ENCODE measurements at places on chromosomes 2 and 18.

DNA sequence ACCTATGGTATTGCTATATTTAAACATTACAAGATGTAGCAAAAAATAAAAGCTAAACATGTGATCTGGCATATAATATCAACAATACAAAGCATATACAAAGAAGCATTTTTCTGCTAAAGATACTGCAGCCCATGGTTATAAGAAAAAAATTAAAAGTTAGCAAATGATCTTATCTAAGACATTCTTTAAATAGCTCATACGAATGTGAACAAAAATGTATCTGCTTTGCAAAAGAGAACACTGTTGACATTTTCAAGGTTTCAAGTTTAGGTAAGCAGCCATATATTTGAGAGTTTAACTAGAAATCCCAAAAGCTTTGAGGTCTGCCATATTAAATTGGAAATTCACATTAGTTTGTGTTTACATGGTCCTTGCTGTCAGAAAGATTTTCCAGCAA is 301.0 kb upstream of the SLC39A10 start:
- H3K36me3 ChIP-seq, result no peaks in the 10 kb centered on the region
- no peak for DNase-seq
- H3K4me3 ChIP-seq, result no peak overlapping the region
- H3K27me3 ChIP-seq, result no peaks in the 10 kb centered on the region

GRCh38 chr18:59189008-59189407 is 30.9 kb upstream of the GRP start:
- no peaks in the 10 kb centered on the region for H3K4me1 ChIP-seq
- H3K36me3 ChIP-seq, result no peaks in the 10 kb centered on the region
- no peak overlapping the region for H3K4me3 ChIP-seq
- DNase-seq, result no peak
- H3K27me3 ChIP-seq, result no peaks in the 10 kb centered on the region

GRCh38 chr18:27645929-27646328 is 460.8 kb upstream of the CHST9 start:
- H3K27ac ChIP-seq, result no peak overlapping the region
- no peak for DNase-seq
- H3K27me3 ChIP-seq, result no peaks in the 10 kb centered on the region
- no peaks in the 10 kb centered on the region for H3K36me3 ChIP-seq
- no peak overlapping the region for H3K4me3 ChIP-seq

DNA sequence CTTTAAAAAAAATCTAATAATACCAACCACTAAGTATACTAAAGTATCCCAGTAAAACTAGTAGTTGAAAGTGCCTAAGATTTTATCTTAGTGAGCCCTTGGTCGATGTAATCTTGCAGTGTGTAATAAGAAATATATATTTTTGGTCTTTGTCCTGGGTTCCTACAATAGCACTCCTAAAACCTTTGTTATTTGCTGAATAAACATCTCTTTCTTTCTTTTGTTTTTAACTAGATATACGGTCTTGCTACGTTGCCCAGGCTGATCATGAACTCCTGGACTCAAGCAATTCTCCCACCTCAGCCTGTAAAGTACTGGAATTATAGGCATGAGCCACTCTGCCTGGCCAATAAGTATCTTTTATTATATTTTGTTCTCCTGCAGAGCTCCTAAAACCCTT is 2.4 kb upstream of the TP53I3 start:
- H3K27ac ChIP-seq, result no peak overlapping the region
- no peak overlapping the region for H3K4me3 ChIP-seq
- H3K4me1 ChIP-seq, result peaks cover 3% of the 10 kb centered on the region
- no peaks in the 10 kb centered on the region for H3K36me3 ChIP-seq
- H3K27me3 ChIP-seq, result no peaks in the 10 kb centered on the region

- H3K36me3 ChIP-seq, result no peaks in the 10 kb centered on the region
- no peak for DNase-seq
- H3K4me3 ChIP-seq, result no peak overlapping the region
- H3K27me3 ChIP-seq, result no peaks in the 10 kb centered on the region
- no peaks in the 10 kb centered on the region for H3K4me1 ChIP-seq
Observed at GRCh38 chr2:192828947-192829346, 634.2 kb upstream of the TMEFF2 start.

- no peaks in the 10 kb centered on the region for H3K27me3 ChIP-seq
- no peak overlapping the region for H3K27ac ChIP-seq
- H3K36me3 ChIP-seq, result no peaks in the 10 kb centered on the region
- no peaks in the 10 kb centered on the region for H3K4me1 ChIP-seq
Observed at GRCh38 chr2:30436859-30437435, 10.1 kb upstream of the LCLAT1 start.

DNA sequence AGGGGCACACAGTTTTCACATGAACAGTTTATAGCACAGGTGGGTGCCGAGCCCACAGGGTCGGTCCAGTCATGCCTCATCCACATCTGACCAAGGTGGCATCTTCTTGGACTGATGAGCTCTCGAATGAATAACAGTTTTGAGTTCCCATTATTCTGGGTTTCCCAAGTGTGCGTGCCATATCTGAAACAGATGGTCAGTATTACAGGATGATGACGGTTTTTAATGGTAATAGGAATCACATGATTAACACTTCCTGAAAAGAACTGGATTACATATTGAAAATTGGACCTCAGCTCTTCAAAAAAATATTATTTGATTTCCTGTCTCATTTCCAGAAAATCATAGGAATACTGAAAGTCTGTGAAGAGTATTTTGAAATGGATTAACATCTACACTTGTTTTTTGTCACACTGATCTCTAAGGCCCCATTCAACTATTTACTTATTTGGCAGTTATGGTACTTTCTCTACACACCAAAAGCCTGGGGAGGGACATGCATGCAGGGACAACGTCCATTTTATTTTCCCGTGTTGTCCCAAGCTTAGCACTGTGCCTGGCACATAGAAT is 22.2 kb upstream of the NAB1 start:
- H3K36me3 ChIP-seq, result no peaks in the 10 kb centered on the region
- peaks cover 7% of the 10 kb centered on the region for H3K4me1 ChIP-seq
- H3K27ac ChIP-seq, result no peak overlapping the region
- no peak for DNase-seq
- H3K4me3 ChIP-seq, result no peak overlapping the region

DNA sequence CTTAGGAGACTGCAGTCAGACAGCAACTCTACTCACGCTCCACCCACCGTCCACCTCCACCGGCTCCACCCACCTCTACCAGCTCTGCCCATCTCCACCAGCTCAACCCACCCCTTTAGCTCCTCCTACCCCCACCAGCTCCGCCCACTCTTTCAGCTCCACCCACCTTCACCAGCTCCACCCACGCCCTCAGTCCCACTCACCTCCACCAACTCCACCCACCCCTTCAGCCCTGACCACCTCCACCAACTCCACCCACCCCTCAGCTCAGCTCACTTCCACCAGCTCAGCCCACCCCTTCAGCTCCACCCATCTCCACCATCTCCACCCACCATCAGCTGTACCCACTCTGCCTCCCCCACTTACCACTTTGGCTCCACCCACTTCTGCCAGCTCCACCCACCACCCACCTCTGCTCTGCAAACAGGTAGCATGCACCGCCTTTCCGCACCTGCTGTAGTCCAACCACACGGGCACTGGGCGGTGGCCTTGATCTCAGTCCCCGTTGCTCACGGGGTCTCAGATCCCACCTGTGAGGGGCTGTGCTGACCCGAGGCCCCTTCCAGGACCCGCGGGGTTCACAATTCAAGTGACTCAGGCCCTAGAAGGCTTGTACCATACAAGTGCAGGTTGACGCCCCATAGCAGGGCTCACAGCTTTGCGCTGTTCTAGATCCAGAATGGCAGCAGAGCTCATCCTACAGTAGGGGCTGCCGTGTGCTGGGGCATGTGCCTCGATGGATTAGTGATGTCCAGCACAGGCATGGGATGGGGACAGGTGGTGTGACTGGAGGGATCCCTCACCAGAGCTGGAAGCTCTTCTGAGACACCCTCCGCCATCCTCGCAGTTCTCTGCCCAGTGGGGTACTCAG is 77.2 kb upstream of the OTOS start:
- no peak overlapping the region for H3K4me3 ChIP-seq
- no peaks in the 10 kb centered on the region for H3K4me1 ChIP-seq
- no peak overlapping the region for H3K27ac ChIP-seq
- no peak for DNase-seq

DNA sequence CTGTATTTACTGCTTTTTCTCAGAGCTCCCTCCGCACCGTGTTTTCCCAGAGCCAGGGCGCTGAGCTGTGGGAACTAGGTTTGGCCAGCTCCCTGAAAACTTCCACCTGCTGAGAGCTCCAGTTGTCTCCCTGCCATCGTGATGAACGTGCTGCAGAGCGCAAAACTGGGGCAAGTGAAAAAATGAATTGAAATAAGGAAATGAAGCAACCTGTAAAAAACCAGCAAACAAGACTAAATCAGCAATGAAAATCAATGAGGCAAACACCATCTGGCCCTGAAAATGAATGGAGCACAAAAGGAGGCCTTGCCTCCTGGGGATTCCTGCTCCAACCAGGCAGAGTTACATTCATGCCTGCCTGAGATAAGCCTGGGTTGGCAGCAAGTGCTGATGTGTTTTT is 129.9 kb downstream of the MARCHF4 start:
- H3K27ac ChIP-seq, result no peak overlapping the region
- no peaks in the 10 kb centered on the region for H3K36me3 ChIP-seq
- no peaks in the 10 kb centered on the region for H3K27me3 ChIP-seq

DNA sequence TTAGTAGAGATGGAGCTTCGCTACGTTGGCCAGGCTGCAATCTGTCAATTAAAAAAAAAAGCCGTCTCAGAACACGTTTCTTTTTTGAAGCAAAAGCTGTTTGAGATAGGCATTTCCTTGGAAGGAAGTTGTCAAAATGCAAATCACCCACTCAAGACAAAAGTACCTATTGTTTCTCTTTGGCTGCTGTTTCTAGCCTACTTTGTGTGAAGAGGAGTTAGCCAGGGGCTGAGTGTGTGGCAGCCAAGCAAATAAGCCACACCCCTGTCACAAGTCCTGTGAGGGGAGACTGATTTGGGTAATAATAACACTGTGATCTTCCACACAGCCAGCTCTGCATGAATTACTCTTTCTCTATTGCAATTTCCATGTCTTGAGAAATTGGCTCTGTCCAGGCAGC is 47.4 kb upstream of the CDCA7 start:
- H3K27me3 ChIP-seq, result no peaks in the 10 kb centered on the region
- no peaks in the 10 kb centered on the region for H3K4me1 ChIP-seq
- no peak for DNase-seq
- no peak overlapping the region for H3K4me3 ChIP-seq
- no peak overlapping the region for H3K27ac ChIP-seq
- no peaks in the 10 kb centered on the region for H3K36me3 ChIP-seq

DNA sequence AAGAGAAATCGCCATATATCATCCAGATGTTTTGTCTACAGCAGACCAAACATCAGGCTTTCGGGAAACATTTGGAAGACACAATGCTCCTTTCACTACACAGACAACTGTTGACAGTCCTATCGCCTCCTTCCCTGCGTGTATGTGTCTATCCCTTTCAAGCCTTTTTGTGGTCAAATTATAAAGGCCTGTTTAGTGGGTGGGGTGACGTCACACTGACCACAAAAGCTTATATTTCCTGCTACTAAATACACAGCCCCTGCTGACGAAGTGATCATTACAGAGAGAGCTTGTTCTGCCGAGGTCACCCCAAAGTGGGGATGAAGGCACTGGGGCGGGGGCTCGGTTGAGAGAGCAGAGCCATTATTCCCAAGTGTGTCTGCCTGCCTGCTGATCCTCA is 302.7 kb upstream of the TNP1 start:
- no peak overlapping the region for H3K4me3 ChIP-seq
- DNase-seq, result no peak
- H3K27ac ChIP-seq, result peak overlapping the region; percentile 50
- H3K4me1 ChIP-seq, result no peaks in the 10 kb centered on the region

GRCh38 chr2:226578373-226578772 is 221.2 kb downstream of the IRS1 start:
- H3K4me1 ChIP-seq, result no peaks in the 10 kb centered on the region
- DNase-seq, result no peak
- H3K4me3 ChIP-seq, result no peak overlapping the region

- H3K27ac ChIP-seq, result peak overlapping the region; percentile 44
- no peaks in the 10 kb centered on the region for H3K27me3 ChIP-seq
- H3K4me1 ChIP-seq, result peaks cover 5% of the 10 kb centered on the region
- DNase-seq, result peak; percentile 76
- peak overlapping the region; percentile 56 for H3K4me3 ChIP-seq
- no peaks in the 10 kb centered on the region for H3K36me3 ChIP-seq
Observed at GRCh38 chr2:95345563-95346230, 48.5 kb downstream of the KCNIP3 start.

DNA sequence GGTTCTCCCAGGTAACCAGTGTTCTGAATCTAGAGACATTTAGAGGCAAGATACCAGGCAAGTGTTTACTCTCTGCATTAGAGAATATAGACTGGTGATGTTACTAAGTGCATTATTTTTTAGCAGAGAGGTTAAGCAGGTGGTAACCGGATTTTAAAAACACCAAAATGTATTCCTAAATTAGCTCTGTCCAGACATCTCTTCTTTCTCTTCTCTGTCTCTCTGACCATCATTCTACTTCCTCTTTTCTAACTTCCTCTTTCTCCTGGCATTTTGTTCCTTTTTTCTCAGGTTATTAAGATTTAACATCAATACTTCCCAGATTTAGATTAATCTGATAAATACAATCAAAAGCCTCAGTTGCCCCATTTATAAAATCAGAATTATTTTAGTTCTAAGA is 31.7 kb upstream of the DYNC1I2 start:
- DNase-seq, result no peak
- no peak overlapping the region for H3K4me3 ChIP-seq
- no peaks in the 10 kb centered on the region for H3K27me3 ChIP-seq
- no peak overlapping the region for H3K27ac ChIP-seq
- H3K36me3 ChIP-seq, result no peaks in the 10 kb centered on the region

DNA sequence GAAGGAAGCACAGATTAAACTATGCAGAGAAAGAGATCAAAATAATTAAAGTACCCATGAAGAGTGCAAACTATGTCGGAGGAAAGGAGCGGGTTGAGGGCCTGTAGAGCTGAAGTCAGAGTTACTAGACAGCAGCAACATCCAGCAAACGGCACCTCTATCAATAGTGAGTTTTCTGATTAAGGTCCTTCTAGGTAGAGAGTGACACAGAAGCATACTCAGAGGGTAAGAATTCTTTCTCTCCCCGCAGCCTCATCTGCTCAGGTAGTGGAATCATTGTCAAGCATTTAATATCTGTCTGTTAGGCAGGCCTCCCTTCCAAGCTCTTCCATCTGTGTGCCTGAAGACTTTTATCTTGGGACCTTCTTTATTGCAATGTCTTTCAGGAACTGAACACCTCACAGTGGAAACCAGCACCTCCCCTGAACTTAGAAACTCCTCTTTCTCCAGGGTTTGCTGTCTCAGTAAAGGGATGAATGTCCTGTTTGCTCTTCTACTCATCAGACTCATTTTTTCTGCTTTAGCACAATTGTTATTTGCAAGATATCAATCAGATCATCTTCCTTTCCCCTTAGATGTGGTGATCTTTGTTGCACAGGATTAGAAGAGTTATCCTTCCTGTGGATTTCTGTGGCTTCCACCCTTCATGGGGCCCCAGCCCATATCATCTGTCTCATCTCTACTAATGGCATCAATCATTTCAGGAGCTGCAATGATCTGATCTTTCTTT is 28.8 kb downstream of the SP140 start:
- H3K4me3 ChIP-seq, result no peak overlapping the region
- H3K27ac ChIP-seq, result no peak overlapping the region
- DNase-seq, result no peak
- no peaks in the 10 kb centered on the region for H3K4me1 ChIP-seq
- no peaks in the 10 kb centered on the region for H3K27me3 ChIP-seq
- H3K36me3 ChIP-seq, result no peaks in the 10 kb centered on the region

- H3K4me1 ChIP-seq, result peaks cover 6% of the 10 kb centered on the region
- no peaks in the 10 kb centered on the region for H3K27me3 ChIP-seq
- H3K36me3 ChIP-seq, result no peaks in the 10 kb centered on the region
- no peak overlapping the region for H3K4me3 ChIP-seq
- DNase-seq, result no peak
Observed at GRCh38 chr2:58137856-58138255, 91.2 kb downstream of the VRK2 start.
